Ascending aorta (tissue), 2 donors: ENCODE measurements at places on chromosomes 1 and 21.

DNA sequence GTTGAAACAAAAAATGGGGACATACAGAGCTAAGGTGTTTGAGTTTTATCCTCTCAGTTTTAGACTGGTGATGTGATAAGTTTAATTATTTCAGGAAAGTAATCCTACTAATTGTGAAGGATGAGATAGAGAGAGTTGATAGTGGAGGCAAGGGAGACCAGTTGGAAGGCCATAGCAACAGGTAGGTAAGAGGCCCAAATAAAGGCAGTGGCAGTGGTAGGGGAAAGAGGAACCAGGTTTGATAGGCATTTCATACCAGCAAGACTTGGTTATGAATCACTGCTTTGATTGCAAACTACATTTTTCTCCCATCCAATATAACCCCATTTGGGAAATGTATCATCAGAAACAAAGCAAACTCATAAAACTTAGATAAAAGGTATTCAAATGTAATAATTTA is 63.1 kb upstream of the SH3GLB1 start:
- DNase-seq, result no peak

GRCh38 chr1:240766831-240767230 is 154.9 kb upstream of the GREM2 start:
- no peak for DNase-seq

- DNase-seq, result no peak
These were observed 1.4 kb downstream of the ATF3 start for GRCh38 chr1:212609701-212610574.

DNA sequence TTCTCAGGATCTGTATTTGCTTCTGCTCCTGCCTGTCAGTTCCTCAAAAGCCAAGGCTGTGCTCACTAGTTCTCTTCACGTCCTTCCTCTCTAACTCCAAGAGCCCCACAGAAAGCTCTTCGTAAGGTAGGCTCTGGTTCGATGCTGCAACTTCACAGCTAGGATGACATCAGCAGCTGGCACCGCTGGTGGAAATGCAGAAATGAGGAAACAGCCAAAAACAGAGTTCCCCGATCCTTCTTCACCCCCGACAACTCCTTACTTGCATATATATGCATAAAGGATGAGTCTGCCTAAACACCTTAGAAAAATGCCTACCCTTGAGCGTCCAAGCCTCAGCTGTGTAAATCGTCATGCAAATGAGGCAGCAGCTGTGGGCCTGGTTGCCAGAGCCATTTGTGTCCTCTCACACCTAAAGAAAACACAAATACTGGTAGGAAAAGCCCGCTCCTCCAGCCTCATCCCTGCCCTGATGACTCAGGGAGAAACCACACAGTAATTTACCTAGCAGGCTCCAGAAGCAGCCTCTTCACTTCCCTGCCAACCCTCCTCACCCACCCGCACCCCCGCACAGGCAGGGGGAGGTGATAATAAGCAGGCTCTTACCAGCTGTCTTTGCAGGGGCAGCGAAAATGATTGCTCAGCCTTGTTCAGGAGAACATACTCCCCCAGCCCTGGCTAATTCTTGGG is 28.2 kb downstream of the BATF3 start:
- DNase-seq, result peak; percentile 22

DNA sequence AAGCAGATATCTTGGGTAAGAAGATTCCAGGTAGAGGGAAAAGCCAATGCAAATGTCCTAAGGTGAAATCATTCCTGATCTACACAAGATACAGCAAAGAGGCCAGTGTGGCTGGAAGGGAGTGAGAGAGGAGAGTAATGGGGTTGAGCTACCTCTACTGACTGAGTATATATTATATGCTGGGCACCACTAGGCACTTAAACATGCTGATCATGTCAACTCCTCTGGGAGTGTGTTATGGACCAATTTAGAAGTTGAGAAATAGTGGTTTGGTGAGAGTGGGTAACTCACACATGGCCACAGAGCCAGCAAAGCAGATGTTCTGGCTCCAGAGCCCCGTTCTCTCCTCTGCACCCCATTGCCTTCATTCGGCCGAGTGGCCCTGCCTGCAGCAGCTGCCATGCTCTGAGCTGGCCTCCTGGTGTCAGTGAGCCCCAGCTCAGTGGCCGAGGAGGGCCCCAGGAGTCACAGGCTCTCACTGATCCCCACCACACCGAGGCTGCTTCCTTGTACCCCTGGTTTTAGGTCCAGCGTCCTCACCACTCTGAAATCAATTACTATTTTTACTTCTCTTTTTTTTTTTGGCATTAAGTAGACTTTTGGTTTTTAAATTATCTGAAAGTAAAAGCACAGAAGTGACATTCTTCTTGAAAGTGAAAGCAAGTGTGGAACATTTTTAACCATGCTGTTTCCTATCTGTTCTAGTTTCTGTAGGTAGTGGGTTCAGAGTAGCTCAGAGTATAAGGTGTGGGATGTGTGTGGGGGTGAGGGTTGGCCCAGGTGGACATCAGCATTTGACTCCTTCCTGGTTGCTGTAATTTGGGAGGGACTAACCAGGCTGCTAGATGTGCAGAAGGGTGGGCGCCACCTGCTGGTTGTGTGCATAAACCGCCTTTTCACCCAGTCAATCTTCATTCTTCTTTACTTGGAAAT is 45.8 kb upstream of the CRNN start:
- DNase-seq, result peak; percentile 76

DNA sequence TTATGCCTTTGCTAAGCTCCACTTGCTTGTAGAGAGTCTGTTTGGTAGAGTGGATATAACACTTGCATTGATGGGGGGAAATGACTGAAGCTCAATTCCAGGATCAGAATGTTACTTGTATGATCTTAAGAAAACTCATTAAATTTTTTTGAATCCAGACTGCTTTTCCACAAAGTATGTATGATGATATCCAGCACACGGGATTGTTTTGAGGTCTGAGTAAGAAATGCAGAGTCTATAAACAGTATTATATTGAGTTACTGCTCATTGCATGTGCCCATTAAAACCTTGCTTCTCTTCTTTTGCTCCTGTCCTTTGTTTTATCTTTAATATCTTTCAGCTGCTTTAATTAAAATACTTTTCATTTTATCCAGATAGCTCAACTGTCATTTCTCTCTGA is 570.4 kb upstream of the ZRANB2 start:
- no peak for DNase-seq

GRCh38 chr1:42168763-42169162 is 4.2 kb upstream of the GUCA2A start:
- DNase-seq, result no peak

DNA sequence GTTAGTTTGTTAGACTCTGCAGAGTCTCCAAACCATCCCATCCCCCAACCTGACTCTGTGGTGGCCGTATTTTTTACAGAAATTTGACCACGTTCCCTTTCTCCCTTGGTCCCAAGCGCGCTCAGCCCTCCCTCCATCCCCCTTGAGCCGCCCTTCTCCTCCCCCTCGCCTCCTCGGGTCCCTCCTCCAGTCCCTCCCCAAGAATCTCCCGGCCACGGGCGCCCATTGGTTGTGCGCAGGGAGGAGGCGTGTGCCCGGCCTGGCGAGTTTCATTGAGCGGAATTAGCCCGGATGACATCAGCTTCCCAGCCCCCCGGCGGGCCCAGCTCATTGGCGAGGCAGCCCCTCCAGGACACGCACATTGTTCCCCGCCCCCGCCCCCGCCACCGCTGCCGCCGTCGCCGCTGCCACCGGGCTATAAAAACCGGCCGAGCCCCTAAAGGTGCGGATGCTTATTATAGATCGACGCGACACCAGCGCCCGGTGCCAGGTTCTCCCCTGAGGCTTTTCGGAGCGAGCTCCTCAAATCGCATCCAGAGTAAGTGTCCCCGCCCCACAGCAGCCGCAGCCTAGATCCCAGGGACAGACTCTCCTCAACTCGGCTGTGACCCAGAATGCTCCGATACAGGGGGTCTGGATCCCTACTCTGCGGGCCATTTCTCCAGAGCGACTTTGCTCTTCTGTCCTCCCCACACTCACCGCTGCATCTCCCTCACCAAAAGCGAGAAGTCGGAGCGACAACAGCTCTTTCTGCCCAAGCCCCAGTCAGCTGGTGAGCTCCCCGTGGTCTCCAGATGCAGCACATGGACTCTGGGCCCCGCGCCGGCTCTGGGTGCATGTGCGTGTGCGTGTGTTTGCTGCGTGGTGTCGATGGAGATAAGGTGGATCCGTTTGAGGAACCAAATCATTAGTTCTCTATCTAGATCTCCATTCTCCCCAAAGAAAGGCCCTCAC is at the start of gene OLIG2:
Gene OLIG2, plus strand, starts transcription at position 447 of the 954 bp plus-strand sequence. CDS start 928 bp downstream, outside the sequence.
- no peak for DNase-seq

GRCh38 chr1:198632007-198632406 is 6.8 kb upstream of the PTPRC start:
- DNase-seq, result no peak

GRCh38 chr1:147853391-147853790 is 49.2 kb upstream of the GJA8 start:
- no peak for DNase-seq

DNA sequence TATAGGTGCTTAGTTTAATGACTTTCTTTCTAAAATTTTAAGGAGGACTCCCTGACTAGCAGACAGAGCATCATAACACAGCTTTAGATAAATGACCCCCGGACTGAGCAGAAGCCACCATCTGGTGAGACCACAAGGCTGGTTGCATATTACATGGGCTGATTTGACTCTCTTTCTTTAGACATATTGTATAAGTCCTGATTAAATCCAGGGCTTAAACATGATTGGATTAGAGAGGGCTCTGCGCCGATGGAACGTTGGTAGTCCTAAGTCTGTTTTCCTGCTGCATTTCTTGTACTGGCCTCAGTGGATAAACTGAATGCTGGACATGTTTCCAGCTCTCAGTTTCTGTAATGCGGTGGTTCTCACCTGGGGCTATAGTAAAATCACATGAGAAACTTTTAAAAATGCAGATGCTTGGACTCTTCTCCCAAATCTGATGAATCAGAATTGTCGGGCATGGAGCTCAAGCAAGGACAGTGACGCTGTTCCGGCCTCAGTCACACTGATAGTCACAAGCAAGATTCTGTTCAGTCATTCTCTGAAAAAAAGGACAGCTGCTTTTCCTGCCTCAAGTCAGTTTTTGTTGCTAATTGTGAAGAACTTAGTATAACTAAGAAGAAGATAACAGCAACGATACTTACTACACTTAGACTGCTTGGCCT is 16.6 kb downstream of the DDI2 start:
- peak; percentile 12 for DNase-seq

DNA sequence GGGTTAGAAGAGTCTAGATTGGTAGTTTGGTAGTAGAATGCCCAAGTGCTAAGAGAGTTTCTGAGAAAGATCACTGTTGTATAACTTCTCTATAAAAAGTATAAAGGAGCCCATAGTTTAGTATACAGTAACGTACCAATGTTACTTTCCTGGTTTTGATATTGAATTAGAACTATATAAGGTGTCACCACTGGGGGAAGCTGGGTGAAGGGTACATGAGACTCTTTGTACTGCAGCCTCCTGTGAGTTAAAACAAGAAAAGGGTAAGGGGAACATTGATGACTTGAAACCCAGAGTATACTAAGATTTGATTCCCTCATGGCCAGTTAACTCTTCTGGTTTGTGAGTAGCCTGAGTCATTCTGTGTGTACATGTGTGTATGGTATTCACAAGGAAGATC is 129.8 kb downstream of the RPS6KC1 start:
- DNase-seq, result no peak

- DNase-seq, result no peak
These were observed 47.0 kb downstream of the CD46 start for GRCh38 chr1:207798847-207799246.

DNA sequence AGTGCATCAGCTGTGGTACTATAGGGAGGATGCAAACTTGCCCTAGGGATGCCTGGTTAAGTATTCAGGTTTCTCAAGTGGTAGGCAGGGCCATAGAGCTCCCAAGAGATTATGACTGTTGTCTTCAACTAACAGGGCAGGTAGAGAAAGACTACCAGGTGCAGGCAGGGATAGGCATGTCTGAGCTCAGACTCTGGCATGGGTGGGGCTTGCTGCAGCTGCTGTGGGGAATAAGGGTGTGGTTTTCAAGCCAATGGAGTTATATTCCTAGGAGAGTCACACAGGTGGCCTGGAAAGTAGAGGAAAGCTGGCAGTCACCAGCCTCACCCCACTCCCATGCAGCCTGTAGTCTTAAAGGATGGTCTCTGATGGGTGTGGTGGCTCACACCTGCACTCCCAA is 673.4 kb upstream of the ADGRL4 start:
- DNase-seq, result no peak

DNA sequence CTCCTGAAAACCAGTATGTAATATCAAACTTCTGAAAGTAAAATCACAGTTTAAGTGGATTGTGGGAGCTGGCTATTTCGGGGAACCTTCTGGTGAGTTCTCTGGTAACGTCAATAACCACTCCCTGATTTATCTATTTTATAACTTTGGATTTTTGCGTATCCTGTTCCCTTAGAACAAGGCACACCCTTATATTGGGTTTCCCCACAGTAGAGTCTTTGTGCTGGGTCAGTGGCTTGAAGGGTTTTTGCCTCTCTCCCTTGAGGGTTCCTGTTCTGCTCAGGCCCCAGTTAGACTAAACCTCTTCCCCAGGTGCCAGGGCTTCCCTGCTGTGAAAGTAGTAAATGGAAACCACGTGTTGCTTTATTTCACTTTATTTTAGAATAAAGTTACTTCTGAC is 21.3 kb downstream of the CCN1 start:
- no peak for DNase-seq

GRCh38 chr1:154626456-154627256 is 18.7 kb upstream of the ADAR start:
- DNase-seq, result no peak

- no peak for DNase-seq
These were observed 16.8 kb downstream of the STRIP1 start for GRCh38 chr1:110051262-110051648.

GRCh38 chr1:6052543-6053205 is 7.0 kb downstream of the KCNAB2 start:
- DNase-seq, result no peak

GRCh38 chr1:206872139-206872538 is 6.7 kb downstream of the IL20 start:
- no peak for DNase-seq

- no peak for DNase-seq
These were observed 30.1 kb upstream of the DUSP23 start for GRCh38 chr1:159750621-159751020.

- no peak for DNase-seq
These were observed 68.3 kb upstream of the ARHGAP29 start for GRCh38 chr1:94305704-94306103.

GRCh38 chr1:6962996-6963911 is 178.0 kb downstream of the CAMTA1 start:
- DNase-seq, result peak; percentile 69

GRCh38 chr21:34126269-34126668 is 52.9 kb downstream of the MRPS6 start:
- DNase-seq, result no peak

DNA sequence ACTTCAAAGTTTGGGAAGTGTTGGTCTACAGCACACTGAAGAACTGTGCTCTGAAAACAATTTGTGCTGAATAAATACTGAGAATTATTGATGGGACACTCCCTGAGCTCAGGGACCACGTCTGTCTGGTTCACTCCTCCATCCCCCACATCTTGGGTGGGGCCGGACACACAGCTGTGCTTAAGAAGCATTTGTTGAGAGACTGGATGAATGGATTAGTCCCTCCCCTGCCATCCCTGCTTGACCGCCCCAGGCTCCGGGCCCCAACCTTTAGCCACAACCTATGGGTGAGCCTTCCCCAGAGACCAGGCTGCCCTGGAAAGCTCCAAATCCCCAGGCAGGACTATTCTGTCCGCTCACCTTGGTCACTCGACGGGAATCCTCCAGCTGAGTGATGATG is 7.5 kb downstream of the TRIM63 start:
- DNase-seq, result no peak
